ENCODE measurements at places on chromosomes 16 and 17. TPM values are rescaled to one million over a fixed set of nuclear protein-coding genes. Genes with fewer than 3 reads are reported as not detected.

Gene PRAC2
- total RNA-seq = not detected

Gene CDH16
- 0.36 TPM for total RNA-seq

Gene FOXN1
- total RNA-seq = 0.06 TPM

Gene SCARF1
- total RNA-seq = 0.32 TPM

Gene VAT1
- total RNA-seq = 240 TPM

Gene TEPSIN
- total RNA-seq = 32.9 TPM
